ENCODE measurements at places on chromosomes 5 and 9.

DNA sequence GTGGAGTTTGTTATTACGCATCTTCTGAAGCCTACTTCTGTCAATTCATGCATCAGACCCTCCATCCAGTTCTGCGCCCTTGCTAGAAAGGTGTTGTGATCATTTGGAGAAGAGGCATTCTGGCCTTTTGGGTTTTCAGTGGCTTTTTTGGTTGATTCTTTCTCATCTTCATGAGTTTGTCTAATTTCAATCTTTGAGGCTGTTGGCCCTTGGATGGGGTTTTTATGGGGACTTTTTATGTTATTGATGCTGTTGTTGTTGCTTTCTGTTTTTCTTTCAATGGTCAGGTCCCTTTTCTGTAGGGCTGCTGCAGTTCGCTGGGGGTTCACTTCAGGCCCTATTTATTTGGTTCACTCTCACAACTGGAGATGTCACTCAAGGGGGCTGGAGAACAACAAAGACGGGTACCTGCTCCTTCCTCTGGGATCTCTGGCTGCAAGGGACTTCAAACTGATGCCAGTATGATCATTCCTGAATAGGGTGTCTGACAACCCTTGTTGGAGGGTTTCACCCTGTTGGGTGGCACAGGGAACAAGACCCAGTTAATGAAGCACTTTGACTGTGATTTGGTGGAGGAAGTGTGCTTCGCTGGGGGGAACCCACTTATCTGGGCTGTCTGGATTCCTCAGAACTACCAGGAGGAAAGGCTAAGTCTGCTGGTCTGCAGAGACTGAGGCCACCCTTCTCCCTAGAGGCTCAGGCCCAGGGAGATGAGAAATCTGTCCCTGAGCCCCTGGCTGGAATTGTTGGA, 226.7 kb upstream of the PTGER4 start:
- DNase-seq, result no peak

DNA sequence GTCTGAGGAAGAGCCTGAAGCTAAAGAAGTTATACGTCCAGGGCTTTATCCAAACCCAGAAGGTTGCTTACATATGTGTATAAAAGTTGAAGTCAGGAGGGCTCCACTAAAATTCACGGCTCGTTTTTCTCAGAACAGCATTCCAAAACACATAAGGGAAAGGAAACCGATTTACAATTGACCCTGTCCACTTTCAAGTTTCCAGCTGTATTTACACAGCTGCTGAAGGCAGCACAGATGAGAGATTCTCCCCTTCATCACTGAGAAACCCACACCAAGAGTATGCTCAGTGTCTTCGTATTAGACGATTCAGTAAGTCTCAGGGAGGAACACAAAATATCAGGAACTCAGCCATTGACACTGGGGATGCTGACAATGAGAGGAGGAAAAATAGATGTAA, 5.9 kb upstream of the NREP start:
- no peak for DNase-seq

- DNase-seq, result no peak
Measured at GRCh38 chr5:158320178-158320674, 461.3 kb upstream of the CLINT1 start.

- DNase-seq, result no peak
Measured at GRCh38 chr9:3431890-3432289, 93.9 kb downstream of the RFX3 start.

- no peak for DNase-seq
Measured at GRCh38 chr5:78813286-78813685, 164.7 kb upstream of the LHFPL2 start.

DNA sequence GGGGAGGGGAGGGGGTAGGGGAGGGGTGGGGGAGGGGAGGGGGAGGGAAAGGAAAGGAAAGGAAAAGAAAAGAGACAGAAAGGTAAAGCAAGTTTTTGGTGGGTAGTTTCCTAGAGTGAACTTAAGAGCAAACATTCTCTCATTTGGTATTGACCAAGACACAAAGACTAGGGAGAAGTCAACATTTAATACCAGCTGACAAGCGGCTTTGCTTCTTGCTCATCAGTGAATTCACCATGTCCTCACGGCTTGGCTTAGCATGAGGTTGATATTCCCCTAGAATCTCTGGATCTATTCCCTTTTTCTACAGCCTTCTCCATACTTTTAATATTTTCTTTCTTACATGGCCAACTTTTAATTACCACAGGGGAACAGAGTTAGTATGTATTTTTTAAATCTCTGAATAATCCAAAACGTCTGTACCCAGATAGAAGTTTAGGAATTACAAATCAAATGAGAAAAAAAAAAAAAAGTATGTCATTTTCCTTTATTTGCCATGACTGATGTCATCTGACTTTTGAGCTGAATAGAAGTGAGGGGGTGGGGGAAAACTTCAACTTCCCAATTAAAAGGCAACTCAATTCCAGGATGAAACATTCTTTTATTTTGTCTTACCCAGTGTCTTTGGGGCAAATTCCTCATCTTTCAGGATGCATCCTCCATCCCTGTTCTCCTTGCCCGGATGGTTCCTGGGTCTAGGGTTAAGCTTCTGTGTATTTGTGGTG, 40.1 kb upstream of the GLIS3 start:
- no peak for DNase-seq

DNA sequence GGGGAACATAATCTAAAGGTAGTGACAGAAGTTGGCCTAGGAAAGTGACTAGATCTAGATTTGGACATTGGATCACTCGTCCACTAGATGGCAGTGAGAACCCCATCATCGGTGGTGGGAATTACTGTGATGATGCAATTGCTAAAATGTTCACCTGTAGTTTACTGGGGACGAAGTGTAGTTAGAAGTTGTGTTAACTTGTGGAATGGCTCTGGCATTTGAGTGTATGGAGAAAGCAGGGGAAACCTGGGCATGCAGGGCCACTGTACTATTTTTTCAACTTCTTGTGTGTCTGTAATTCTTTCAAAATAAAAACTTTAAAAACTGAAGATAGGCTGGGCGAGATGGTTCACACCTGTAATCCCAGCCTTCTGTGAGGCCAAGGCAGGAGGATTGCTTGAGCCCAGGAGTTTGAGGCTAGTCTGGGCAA, 75.5 kb downstream of the PHAX start:
- peak; percentile 68 for DNase-seq

DNA sequence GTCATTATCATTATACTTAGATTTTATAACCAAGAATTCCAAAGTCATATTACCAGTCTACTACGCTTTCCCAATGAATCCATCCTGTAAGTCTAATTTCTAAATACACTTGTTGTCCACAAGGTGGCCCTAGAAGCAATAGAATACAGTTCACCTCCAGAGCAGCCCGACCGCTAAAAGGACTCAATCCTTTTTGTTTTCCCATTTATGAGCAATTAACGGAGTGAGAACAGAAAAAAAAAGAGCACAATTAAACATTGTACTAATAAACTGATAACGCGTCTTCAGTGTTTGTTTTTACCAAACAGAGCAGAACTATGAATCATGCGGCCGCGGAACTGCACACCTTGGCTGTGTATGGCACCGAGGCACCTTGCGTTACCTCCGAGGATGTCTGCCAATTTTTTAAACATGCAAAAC, 160.7 kb upstream of the DAPK1 start:
- DNase-seq, result no peak

DNA sequence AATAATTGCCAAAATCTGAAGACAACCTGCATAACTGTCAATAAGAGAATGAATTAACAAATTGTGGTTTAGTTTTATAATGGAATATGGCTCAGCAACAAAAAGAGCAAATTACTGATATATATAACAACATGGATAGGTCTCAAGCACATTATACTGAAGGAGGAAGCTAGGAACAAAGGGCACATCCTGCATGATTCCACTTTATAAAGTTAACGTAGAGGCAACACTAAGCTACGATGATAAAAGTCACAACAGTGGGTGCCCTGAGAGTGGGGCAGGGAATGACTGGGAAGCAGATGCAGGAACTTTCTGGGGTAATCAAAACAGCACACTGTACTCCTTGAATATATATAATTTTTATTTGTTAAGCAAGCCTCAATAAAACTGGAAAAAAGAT, 165.2 kb downstream of the RMI1 start:
- DNase-seq, result no peak

DNA sequence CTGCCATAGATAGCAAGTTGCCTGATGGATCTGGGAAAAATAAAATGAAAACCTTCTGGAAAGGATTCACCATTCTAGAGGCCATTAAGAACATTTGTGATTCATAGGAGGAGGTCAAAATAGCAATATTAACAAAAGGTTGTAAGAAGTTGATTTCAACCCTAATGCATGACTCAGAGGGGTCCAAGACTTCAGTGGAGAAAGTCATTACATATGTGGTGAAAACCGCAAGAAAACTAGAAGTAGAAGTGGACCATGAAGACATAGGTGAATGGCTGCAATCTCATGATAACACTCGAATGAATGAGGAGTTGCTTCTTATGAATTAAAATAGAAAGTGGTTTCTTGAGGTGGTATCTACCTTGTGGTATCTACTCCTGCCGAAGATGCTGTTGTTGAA, 86.6 kb downstream of the GABRA1 start:
- no peak for DNase-seq

DNA sequence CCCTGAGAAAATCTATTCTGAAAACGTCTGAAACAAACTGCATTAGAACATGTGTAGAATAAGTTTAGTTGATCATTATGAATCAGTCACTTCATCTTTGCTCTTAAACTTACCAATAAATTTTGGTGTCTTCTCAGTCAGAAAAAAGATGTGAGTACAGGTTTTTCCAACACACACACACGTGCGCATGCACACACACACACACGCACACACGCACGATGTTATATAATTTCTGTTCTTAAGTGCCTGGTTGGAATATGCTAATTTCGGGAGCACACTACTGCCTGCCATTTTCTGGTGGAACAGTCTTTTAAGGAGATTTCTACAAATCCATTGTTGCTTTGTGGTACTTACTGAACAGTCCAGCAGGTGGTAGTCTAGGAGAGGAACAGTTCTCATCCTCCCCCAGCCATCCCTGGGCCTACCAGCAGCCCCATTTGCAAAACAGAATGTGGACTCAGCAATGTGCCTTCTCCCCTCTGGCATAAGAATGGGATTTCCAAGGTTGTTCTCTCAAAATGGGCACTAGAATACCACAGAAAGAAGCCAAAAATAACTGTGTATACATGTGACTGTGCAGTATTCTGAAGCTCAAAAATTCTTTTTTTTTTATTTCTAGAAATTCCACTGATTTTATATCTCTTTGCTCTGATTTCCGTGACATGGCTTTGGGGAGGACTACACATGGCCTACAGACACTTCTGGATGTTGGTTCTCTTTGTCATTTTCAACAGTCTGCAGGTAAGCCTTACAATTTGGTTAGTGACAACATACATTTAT, 281.3 kb downstream of the ARRDC3 start:
- DNase-seq, result peak; percentile 27

- no peak for DNase-seq
Measured at GRCh38 chr5:40682154-40683017, 2.7 kb downstream of the PTGER4 start.

DNA sequence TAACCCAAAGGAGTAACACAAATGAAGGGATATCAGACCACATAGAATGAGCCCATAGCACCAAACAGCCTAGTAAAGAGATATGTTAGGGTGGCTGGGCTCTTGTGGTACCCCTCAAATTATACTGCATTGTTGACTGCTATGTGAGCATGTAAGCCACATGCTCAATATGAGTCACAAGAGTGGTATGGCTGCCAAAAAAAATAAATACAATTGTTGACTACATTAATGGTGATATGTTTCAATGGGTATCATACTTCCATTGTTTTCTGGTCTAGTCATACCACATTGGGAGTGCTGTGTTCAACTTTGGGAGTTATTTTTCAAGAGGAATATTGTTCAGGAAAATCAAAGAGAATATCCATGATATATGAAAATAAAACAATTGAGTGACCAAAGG, 162.4 kb upstream of the PIK3R1 start:
- DNase-seq, result no peak

DNA sequence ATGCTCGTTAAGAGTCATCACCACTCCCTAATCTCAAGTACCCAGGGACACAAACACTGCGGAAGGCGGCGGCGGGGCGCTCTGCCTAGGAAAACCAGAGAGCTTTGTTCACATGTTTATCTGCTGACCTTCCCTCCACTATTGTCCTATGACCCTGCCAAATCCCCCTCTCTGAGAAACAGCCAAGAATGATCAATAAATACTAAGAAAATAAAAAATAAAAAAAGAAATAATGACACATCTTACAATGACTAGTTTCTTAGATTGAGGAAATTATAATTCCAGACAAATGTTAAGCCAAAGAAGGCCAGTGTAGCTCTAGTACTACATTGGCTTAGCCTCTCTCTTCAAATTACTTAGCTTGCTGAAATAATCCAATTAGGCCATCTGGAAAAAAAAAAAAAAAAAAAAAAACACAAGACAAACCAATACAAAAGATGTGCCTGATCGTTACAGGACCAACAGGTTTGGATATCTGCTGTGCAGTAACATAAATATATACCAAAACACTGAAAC, 58.0 kb downstream of the ANXA2R start:
- DNase-seq, result no peak

DNA sequence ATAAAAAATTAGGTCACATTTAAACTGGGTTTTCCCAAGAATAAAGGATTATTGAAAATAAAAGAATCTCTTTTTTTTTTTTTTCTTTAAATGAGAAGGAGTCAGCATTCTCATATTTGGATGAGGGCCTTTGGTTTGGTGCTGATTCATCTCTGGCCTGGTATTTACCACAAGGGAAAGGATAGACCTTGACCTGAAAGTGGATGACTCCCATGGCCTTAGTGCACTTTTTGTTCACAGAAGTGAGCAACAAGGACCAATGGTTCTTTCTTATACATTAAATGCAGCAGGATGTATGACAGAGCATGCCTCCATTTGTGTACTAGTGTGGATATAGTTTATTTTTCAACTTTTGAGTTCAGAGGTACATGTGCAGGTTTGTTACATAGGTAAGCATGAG, 6.9 kb downstream of the YTHDC2 start:
- no peak for DNase-seq

GRCh38 chr5:175285261-175285660, 158.7 kb downstream of the DRD1 start:
- DNase-seq, result no peak

DNA sequence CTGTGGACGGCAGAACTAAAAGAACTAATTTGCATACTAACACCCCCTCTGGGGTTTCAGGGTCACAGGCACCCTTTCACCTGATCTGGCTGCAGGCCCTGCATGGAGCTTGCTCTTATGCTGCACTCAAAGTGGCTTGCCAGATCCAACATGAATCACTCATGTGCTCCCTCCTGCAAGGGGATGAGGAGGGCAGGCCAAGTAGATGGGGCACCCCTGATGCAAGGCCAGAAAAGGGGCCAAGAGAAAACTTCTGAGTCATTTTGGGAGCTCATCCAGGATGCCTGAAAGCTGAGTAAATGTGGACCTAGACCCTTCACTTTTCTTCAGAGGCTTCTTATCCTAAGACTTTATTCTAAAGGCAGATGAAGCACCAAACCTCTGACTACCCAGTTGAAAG, 558.5 kb upstream of the PTGER4 start:
- DNase-seq, result no peak

- DNase-seq, result no peak
Measured at GRCh38 chr5:163915481-163915961, 410.1 kb downstream of the MAT2B start.

DNA sequence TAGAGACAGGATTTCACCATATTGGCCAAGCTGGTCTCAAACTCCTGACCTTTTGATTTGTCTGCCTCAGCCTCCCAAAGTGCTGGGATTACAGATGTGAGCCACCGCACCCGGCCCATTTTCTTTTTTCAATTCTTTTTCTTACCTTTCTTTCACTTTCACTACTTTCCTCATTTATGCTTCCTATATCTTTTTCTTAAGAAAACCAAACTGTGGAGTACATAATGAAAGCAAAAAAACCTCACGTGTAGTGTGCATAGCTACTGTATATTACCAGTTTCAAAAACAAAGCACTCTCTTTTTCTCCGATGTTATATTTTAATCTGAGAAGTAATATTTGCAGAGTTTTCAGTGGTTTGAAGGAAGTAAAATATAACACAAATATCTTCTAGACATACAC, 8.0 kb upstream of the CAST start:
- no peak for DNase-seq

Measured in activated T-cell treated with anti-CD3 and anti-CD28 coated beads for 24 hours (primary cell).